ENCODE measurements at places on chromosomes 11 and 22.

DNA sequence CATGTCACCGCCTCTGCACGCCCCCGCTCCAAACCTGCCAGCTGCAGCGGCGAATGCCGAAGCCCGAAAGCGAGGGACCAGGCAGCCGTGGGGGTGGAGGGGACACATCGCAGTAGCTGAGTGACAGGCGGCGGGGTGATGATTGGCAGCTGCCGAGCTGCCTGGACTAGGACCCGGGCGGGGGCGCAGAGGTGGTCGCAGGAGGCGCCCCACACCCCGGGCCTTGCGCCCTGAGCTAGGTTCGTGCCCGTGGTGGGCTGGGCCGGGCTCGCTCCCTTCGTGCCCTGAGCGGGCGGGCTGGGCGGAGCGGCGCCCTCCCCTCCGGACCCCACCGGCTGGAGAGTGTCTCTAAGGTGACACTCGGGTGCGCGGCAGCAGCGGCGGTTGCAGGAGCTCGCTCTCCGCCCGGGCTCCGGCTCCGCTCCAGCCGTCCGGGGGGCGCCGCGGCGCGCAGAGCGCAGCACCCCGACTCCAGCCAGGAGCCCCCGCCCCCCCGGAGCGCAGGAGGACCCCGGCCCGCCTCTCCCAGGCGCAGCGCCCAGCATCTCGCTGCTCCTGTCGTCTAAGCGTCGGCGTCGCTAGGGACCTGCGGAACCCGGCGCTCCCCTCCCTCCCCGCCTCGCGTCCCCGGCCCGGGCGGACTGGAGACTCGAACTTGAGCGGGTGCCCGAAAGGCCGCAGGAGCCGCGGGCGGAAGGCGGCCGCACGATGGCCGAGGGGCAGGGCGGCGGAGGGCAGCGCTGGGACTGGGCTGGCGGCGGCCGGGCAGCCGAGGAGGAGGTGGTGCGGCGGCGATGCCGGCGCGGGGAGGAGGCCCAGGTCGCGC lies 14.5 kb upstream of the DGKZ start:
- peak; percentile 65 for DNase-seq

GRCh38 chr11:118434553-118435289 lies 1.6 kb upstream of the KMT2A start:
- DNase-seq: peak; percentile 57

DNA sequence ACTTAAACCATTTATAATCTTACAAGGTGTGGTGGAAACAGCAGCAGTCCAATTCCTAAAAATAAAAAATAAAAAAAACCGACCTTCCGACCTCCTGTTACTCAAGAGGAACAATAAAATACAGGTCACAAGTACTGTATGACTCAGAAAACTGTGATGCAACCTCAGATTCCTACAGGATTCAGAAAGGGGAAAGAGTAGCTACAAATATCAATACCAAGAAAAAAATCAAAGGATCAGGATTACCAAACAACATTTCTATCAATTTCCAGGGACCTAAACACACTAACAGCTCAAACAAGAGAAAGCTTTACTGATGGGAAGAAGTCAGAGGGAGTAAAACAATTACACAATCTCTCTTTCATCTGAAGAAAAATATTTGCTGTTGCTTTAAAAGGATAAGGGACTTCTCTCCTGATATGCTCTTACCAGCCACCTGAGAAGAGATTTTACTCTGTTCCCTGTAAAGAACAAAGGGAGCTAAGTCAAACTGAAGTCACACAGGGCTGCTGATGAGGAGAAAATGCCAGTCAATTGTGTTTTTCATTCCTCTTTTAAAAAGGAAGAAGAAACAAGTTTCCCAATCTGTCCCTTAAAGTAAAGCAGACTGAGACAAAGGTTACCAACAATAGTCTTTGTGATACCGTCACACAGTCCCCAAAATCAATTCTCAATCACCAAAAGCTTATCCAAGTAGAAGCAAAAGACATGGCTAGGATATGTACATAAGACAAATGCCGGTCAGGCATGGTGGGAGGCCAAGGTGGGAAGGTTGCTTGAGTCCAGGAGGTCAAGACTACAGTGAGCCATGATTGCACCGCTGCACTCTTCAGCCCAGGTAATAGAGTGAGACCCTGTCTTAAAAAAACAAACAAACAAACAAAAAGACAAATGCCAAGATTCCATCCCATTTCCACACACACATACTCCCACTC lies 39.3 kb downstream of the AMBRA1 start:
- no peak for DNase-seq

GRCh38 chr11:67664696-67665540 lies 9.5 kb downstream of the ALDH3B2 start:
- DNase-seq: no peak

DNA sequence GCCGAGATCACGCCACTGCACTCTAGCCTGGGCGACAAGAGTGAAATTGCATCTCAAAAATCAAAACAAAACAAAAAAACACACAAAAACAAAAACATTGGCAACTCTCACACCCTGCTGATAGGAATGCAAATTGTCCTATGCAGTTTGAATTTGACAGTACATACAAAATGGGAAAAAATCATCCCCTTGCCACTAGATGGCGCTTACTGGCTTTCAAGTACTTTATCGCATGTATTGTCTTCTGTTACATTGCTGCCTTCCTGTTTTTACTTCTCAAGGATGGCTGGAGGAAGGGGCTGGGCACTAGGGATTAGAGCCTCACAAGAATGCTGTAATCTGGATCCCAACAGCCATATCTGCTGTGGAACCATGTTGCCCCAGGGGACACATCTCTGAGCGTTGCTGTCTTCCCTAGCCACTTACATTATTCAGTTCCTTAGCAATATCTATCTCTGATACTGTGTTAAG lies 59.4 kb upstream of the A4GALT start:
- no peak for DNase-seq

- no peak for DNase-seq
These were observed 4.7 kb upstream of the C11orf96 start for GRCh38 chr11:43937434-43938411.

GRCh38 chr11:8384199-8384821 lies 120.6 kb upstream of the LMO1 start:
- DNase-seq: peak; percentile 6

DNA sequence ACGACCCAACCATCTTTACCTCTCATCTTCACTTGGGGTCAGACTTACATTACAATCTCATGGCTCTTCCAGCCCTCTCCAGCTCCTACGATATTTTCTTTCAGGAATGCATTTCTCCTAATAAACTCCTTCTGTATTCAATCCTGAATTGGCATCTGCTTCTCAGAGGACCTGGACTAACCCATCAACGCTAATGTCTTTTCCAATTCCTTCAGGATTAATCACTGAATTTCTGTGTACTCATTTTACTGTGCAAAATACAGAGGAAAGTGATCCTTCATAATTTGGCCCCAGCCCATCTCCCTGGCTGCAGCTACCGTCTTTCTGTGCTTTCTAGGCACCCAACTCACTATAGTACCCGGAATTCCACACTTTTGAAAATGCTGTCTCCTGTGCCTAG lies 239.2 kb downstream of the METTL15 start:
- DNase-seq: no peak

GRCh38 chr11:134224710-134225664 lies 516 bp downstream of the VPS26B start:
- DNase-seq: peak; percentile 77

GRCh38 chr11:88689548-88690240 lies 352.2 kb upstream of the CTSC start:
- DNase-seq: no peak

- peak; percentile 69 for DNase-seq
These were observed 540 bp downstream of the PPARA start for GRCh38 chr22:46150655-46151477.

GRCh38 chr11:44813401-44813800 lies 86.6 kb downstream of the TSPAN18 start:
- DNase-seq: no peak

GRCh38 chr11:33942954-33943353 lies 51.1 kb upstream of the LMO2 start:
- DNase-seq: no peak

- no peak for DNase-seq
These were observed 45.4 kb upstream of the AMOTL1 start for GRCh38 chr11:94722735-94723134.

GRCh38 chr11:60938500-60938899 lies 13.5 kb downstream of the SLC15A3 start:
- DNase-seq: no peak

DNA sequence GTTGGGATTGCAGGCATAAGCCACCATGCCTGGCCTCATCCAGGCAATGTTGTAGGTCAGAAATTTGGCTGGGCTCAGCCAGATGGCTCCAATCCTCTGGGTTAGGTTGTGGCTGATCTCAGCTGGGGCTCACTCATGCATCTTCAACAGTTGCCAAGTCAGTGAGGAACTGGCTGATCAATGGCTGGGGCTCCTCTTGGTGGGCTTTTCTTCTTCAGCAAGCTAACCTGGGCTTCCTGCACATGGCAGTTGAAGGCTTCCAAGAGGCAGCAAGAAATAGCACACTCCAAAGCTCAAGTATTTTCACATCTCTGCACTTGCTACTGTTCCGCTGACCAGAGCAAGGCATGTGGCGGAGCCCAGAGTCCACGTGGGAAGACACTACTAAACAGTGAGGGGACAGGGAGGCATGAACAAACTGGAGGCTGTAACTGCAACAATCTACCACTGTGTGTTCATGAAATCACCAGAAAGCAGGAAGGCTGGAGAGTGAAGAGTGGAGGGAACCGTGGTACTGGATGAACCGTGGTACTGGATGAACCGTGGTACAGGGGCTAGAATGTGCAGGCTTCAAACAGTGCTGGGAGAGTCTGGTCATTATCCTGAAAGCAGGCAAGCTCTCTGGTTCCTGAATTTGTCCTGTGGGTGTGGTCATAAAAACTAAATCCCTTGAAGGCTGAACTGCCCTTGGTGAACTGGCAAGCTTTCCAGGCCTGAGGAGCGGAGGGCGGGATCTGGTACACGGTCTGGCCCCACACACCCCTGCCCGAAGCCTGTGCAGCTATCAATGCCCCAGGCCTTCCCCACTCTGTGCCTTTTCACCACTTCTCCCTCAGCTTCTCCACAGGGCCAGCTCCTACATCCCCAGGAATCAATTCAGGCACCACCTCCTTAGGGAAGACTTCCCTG lies 20.2 kb downstream of the CHST1 start:
- DNase-seq: no peak

DNA sequence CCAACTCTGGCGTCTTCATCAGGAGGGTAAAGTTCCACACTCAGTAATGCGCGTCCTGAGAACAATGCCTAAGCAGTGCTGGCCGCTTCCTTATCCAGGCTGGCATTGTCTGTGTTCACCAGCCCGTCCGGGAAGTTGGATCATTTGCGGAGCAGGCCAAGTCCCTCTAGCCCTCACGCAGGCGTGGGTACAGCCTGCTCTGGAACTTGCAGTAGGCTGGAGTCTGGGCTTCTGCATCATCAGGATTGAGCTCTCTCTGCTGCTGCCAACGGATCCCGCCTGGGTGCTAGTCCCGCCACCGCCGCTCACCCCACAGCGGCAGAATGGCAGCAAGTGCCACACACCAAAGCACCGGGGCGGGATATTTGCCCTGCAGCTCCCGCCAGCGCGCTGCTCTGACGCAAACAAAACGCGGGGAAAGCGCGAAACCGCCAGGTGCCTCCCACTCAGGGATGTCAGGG lies 29.0 kb downstream of the GLYATL1 start:
- no peak for DNase-seq

DNA sequence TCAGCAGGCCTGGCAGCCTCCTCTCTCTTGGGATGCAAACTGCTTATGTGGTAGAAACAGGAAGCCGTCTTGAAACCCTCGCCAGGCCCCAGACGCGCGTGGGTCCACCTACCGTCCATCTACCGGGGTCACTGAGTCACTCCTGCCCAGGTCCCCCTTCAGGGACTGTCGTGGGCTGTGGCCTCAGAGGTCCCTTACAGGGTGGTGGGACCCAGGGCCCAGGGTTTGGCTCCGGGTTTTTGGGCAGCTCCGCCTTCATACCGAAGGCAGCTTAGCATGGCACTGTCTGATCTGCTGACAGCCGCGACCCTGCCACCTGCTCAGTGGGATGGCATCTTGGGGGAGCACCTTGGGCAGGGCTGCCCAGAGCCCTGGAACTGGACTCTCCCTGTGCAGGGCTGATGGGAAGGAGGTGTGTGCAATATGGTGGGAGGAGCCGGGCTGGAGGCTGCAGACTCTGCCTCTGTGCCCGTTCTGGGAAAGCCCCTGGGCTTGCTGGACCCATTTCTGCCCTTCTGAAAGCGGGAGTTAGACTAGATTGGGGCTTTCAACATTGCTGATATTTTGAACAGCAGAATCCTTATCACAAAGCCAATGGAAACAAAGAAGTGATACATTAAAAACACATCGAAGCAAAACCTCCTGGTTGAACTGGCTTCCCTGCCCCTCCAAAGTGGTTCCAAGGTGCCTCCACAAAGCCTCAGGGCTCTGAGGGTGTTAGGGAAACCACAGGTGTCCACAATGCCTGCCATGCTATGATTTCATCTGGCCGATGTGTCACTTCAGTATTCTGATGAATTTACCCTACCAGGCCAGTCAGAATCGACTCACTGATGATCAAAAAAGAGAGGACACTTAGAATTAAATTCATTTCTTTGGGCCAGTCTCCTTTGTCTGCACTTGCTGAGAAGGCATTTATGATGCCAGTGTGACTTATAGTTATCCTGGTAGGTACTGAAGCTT lies 316.5 kb downstream of the KIRREL3 start:
- no peak for DNase-seq

DNA sequence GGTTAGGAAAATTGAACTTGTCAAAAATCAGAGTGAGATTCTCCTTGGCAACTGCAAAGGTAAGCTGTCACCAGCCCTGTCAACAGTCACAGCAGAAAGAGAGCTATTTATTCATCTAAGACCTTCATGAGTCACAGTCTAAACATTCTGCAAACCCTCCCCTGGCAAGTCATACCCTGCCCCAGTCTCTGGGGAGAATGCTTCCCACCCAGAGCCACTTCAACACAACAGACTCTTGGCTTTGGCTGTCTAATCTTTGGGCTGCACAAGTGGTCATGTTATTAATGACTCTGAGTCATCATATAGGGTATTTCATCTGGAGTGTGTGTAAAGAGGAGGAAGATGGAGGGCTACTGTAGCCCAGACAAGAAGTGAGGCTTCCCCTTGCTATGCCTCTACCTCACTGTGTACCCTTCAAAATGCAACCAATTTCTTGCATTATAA lies 153.4 kb downstream of the CCDC34 start:
- DNase-seq: no peak

DNA sequence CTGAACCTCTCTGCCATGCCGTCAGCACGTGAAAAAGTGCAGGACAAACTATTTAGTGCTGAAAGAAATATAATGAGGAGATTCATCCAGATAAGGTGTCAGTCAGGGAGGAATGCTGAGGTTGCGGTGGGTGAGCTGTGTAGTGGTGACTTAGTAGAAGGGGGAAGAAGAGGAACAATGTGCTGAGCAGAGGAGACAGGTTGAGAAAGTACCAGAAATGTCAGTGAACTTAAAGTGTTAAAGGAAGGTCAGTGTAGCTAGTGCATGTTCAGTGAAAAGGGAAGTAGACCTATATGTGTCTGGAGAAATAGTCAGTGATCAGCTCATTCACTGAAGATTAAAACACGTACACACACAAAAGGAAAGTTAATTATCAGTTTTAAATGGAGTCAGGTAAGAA lies 237.6 kb upstream of the CCDC179 start:
- DNase-seq: no peak

DNA sequence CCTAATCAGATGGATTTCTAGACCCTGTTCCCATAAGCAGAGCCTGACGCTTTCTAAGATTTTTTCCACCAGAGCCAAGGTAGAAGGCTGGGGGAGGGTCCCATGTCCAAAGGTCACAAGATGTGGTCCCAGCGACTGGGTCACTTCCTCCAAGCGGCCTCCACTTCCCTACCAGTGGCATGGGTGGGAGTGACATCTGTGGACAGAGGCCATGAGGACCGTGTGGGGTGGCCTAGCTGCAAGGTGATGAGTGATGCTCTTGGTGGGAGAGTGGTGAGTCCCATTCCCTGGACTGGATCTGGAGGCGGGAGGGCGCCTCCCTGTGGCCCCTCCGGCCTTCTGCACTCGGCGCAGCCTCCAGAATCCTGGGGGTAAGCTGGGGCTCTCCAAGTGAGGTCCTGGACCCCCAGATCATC lies 32.4 kb upstream of the PRR5 start:
- no peak for DNase-seq

All from activated naive CD8-positive, alpha-beta T cell treated with anti-CD3 and anti-CD28 coated beads for 36 hours (primary cell).